ENCODE measurements at places on chromosomes 12 and 14. TPM values are rescaled to one million over a fixed set of nuclear protein-coding genes. Genes with fewer than 3 reads are reported as not detected.

Gene NKX2-1
- not detected for total RNA-seq

DNA sequence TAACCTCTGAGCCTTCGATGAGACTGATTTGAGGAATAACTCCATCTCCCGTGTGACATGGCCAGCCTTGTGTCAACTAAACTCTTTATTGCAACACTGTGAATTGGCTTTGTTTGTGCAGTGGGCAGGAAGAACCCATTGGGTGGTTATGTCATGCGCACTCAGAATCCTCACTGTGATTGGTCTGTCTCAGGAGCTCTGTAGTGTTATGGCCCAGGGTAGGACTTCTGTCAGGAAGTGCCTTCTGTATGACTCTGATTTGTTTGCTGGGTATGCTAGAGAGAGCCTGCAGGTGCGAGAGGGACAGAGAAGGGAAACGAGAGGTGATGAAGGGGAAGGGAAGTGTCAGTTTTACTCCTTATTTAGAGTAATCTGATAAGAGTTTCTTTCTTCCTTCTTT lies 71.5 kb upstream of the DCD start:
- no peak for DNase-seq

Gene ZNF140
- 19.8 TPM for total RNA-seq

Gene GYS2
- not detected for total RNA-seq

- no peak for DNase-seq
Observed at GRCh38 chr12:23795494-23795893, 154.0 kb downstream of the SOX5 start.

Gene TBX3
- total RNA-seq = not detected

DNA sequence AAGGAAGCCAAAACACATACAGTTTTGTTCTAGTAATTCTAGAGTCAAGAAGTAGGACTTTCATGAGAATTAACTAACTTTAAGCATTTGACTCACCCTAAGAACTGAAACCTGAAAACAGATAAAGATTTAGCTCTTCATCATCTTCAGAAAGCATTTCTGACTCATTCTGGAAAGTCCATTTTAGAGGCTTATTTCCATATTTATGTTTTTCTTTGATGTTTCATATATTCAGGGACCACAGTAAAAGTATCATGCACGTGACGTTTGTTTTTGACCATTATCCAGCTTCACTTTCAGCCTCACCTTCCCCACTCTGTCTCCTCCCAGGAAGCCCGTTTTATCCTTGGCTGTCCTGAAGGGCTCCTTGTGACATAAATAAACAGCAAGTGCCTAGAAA lies 79.2 kb downstream of the MDGA2 start:
- no peak for DNase-seq

Gene BDKRB2
- total RNA-seq = not detected

DNA sequence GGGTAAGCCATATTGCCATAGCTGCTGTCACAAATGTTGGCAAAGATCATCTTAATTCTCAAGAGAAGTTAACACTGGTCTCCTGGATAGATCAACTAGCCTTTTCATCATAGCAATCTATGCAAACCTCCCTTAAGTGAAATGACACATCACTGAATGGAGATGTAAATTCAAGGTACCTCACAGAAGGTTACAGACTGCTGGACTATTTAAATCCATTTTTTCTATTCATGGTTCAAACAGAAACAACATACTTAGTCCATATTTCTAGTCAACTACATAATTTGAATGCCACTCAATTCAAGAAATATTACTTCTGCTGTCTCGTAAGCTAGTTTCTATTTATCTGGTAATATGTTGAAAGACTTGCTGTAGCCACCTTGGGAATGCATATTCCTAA lies 748.3 kb downstream of the C12orf50 start:
- DNase-seq = no peak

GRCh38 chr12:124044809-124045321 lies 71.8 kb downstream of the ZNF664 start:
- no peak for DNase-seq

DNA sequence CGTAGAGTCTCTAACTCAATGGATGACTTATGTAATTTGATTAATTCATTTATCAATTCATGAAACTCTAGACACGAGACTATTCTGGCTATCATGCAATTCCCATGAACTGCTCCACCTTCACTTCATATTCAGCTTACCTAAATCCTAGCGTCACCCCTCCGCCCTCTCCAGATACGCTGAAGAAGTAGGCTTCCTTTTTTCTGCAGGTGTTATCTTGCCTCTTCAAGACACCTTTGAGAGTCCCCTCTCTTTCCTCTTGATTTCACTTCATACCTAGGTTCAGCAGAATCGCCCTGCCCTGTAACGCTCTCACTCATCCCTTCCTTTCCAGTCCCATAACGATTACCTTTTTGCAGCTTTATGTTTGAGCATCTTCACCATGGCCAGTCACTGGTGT lies 4.0 kb upstream of the RNASE4 start:
- DNase-seq = peak; percentile 29

Gene KLHDC2
- total RNA-seq = 83.5 TPM
